ENCODE measurements at places on chromosomes 1 and 21.
A peak's percentile ranks its signal among the peaks of the same experiment; 100 is the strongest.

DNA sequence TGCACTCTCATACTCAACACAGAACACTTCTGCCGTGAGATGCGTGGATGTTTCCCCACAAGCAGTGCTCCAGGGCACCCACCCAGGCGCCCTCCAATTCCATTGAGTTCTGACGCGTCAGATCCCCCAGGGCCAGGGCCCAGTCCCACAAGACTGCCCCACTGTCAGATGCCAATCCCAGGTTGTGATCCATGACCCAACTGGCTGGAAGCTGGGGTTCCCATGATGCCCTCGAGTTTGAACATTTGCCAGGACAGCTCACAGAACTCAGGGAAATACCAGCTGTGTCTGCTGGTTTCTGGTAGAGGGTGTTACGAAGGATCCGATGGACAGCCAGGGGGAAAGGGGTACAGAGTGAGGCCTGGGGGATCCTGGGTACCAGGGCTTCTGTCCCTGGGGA lies 58.4 kb downstream of the AGPAT3 start:
- peak; percentile 67 for DNase-seq

GRCh38 chr1:149844101-149844500 lies 55.3 kb upstream of the BOLA1 start:
- DNase-seq = peak; percentile 32

- no peak for DNase-seq
Observed at GRCh38 chr1:41242342-41243078, 404 bp upstream of the SCMH1 start.

GRCh38 chr1:117396074-117396473 lies 28.8 kb downstream of the MAN1A2 start:
- DNase-seq = no peak

DNA sequence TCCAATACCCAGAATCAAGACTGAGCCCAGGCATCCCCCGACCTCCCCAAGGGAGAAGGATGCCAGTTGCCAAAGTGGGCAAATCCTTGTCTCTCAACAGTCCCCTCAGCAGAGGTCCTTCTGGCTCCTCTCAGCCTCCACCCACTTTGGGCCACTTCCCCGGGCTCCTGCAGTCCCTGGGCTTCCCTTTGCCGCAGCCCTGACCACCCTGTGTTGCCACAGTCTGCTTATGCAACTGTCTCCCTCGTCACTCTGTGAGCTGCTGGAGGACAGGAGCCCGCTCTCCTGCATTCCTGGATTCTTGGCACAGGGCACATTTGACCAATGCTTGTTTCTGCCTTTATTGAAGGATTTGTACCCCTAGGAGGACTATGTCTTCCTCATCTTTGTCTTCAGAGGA lies 2.9 kb upstream of the LRP8 start:
- no peak for DNase-seq

DNA sequence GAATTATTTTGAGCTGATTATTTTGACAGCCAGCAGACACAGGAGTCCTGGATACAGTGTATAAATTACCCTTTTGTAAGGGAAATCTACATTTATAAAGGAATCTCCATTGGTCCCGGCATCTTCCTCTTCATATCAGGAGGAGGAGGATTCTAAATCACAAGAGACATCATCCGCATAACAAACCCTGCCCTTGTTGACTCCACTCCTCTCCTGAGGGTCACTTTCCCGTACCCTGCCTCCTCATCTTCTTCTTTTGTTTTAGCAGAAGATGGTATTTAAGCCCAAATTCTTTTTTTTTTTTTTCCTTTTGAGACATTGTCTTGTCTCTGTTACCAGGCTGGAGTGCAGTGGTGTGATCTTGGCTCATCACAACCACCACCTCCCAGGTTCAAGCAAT lies 14.6 kb upstream of the PKNOX1 start:
- DNase-seq = no peak

DNA sequence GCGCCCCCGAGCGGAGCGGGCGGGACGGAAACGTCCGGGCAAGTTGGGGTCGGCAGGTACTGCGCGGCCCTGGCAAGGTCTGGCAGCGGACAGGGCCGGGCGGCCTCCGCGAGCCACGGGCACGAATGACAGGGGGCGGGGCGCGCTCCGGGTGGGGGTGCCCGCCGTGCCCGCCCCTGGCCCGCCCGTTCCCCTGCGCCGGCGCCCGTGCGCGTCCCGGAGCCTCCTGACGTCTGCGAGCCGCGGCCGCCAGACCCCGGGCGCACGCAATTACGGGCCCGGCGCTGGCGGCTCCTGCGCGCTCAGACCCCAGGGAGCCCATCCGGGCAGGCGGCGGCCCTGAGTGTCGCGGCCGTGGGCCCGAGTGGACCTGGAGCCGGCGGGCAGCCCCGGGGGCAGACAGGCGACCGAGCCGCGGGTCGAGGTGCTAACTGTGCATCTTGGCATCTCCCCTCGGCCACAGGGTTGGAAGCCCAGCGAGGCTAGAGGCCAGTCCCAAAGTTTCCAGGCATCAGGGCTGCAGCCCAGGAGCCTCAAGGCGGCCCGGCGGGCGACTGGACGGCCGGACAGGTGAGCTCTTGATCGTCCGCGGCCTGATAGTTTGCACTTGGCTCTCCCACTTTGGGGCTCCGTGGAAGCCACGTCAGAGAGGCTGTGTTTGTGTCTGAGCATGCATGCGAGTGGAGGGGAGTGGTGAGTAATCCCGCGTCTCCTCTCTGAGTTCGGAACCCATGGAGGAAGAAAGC lies 918 bp downstream of the MIB2 start:
- peak; percentile 87 for DNase-seq

DNA sequence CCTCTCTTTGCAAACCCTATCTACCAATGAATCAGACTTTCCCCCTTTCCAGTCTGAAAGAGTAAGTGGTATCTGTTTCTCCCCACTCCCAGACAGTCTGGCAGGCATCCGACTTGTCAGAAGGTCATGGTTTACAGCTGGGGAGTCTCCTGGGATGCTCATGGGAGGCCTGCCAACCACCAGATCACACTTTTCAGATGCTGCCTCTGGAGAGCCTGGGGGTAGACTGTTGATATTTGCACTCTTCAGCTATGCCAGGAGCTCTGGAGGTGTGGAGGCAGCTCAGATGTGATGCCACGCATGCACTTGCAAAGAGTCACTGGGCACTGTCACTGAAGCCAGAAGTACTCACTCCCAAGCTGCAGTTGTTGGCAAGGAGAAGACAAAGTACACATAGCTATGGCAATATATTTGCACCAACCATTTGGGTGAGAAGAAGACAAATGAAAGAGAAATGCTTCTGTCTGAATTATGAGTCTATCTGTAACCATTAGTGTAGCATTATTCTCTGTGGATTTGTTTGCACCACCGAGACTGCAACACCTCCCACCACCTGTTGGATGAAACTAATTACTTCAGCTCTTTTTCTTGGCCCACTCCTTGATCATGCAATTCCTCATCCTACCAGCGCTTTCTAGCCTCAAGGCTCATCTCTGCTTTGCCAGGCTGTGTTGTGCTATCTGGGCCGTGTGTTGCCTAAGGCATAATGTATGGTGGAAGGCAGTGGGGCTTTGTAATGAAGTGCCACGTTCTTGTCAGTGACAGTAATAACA lies 133.0 kb upstream of the SPAG17 start:
- DNase-seq = no peak

DNA sequence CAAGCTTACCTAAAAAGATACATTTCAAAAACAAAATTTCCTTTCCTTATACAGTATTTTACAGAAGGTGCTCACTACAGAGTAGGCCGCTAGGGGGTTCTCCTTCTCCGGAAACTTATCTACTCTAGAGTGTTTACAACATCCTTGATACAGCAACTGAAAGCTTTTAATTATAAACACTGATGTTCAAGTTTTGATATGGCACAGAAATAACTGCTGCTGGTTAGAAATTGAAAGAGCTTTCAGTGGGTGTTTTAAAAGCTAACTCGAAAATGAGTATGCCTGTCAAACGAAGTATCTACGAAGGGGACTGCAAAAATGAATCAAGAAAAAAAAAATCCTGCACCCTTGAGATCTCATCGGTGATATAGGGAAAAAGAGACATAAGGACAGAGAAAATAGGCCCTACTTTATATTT lies 1.0 kb downstream of the YOD1 start:
- peak; percentile 46 for DNase-seq

DNA sequence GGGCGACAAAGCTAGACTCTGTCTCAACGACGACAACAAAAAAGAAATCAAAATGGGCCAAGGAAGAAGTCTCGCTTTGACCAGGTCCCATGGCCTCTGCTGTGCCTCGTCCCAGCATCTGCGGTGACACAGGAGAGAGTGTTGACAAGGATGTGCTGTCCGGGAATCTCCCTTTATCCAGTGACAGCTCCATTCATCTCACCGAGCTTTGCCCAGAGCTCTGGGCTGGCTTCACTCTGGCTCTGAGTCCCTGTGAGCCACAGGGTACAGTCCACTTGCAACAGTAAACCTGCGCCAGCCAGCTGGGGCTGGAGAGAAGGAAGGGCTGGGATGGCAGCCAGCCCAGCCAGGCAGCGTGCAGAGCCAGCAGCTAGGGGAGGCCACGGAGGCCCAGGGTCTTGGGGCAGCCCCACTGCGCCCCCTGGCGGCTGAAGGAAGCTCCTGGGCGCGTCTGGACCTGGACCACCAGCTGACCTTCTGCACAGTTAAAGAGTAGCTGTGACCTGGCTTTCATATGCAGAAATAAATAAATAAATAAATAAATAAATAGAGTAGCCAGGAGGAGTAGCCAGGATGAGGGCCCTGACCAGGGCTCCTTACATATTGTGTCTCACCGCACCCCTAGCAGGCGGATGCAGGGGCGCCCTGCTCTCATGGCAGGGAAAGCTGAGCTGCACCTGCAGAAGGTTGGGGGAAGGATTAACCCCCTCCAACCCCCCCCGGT lies 29.7 kb downstream of the ENO1 start:
- peak; percentile 94 for DNase-seq

DNA sequence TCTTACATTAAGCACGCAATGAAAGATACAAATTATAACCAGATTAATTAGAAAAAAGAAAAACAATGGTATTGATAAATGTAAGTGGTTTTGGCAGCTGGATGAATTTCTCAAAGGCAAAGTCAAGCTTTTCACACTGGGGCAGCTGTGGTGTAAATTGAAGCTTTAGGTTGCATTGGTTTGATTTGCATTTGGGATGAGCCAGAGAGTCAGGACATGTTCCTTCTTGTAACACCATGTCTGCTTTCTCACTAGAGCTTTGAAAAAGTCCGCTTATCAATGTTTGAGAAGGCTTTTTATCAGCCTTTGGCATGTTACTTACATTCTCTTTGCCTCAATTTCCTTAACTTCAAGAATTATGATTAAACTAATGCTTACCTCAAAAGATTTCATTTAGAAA lies 173.9 kb downstream of the GPATCH2 start:
- no peak for DNase-seq

DNA sequence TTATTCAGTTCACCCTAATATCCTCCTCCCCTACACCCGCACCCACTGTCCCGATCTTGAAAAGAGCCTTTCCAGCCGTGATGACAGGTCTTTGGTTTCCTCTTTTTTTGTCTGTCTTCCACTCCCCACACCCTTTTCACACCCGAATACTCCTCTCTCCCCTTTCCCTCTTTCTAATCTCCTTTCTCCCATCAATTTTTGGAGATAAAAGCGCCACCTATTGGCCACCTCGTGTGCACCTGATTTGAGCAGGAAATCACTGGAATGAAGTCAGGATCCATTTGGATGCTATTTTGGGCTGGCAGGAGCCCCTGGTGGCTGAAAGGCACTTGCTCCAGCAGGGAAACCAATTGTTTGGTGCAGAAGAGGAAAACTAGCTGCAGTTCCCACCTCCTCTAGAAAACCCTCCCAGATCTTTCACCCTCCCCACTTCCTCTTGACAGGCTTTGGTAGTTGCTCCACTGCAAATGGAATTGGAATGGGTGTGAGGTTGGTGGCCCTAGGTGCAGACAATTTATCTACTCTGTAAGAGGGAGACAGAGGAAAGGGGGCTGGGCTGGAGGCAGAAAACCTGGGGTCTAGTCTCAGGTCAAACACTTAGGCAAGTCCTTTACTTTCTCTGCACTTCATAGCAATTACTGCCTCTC lies 8.4 kb downstream of the FOXE3 start:
- peak; percentile 69 for DNase-seq

DNA sequence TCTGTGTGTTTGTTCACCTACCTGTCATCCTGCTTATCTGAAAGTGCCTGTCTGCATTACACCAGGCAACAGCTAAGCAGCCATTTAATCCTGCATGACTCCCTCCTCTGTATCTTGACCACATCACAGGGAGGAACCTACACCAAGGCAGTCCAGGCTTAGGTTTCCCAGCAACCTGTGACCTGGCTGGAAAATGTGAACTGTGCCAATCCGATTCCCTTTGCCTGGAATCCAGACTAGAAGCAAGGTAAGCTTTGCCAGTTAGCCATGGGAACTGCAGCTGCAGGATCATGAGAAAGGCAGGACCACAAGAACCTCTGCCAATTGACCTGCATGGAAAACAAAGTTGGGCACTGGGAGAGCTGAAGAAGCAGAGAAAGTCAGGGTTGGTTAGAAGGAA lies 6.3 kb upstream of the ATP1B1 start:
- DNase-seq = no peak

DNA sequence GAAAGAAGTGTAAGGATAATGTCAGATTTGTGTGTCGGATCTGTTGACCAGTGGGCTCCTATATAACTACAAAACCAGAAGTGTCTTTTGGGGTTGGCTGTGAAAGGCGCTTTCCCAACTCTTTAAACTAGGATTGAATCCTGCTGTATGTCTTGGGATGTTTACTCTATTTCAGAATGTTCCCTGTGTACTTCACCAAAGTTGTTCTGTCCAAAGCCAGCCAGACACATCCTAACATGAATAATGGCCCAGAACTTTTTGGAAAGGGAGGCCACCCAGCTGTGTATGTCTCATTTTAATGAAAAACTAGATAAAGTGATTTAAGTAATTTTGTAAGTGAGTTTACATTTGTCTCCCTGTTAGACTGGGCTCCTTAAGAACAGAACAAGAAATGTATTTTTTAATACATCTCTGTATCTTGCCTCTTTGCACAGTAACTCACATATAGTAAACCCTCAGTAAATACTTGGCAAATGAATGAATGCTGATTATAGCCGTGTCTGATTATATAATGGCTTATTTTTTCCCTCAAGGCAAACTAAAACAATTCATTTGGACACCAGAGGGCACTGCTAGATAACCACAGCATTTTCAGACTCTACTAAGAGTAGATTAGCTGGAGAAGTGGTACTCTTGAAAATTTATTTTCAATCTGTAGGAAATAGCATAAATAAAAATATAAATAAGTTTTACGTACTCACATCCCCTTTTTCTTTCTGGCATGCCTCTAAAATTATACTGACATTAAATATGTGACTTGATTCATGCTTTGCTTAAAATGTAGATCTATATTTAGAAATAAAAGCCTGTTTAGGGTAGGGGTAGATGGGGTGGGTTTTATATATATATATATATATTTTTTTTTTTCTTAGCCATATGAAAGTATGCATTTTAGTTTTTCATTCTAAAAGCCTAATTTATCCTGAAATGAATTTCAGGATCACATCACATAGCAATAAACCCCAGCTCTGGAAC lies 23.8 kb downstream of the TSEN15 start:
- DNase-seq = peak; percentile 30

Data from AG08396 (cell line).